ENCODE measurements at places on chromosomes 1 and 21. TPM values are rescaled to one million over a fixed set of nuclear protein-coding genes. Genes with fewer than 3 reads are reported as not detected.

DNA sequence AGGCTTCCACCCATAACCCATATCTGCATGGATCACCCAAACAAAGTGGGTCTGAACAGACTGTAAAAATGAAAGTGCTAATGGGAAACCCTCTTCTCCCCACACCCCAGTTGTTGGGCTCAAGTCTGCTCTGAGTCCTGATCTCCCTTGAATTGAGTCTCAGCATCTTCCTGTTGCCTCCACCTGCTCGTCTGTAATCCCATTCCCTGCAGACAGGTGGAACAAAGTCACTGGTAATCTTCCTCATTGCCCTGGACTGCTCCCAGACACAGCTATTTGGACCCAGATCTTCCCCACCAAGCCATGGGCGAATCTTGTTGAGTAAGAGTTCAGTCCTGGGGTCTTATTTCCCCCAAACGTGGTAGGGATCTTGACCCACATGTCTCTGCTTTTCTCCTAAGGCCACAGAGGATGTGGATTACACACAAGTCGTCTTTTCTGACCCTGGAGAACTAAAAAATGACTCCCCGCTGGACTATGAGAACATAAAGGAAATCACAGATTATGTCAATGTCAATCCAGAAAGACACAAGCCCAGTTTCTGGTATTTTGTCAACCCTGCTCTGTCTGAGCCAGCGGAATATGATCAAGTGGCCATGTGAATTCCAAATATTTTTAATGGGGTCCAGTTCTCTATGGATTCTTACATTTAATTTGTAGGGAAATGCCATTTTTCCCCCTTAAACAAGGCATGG is 15.7 kb downstream of the AVPR1B start:
- H3K27ac ChIP-seq: no peak overlapping the region
- no peaks in the 10 kb centered on the region for H3K27me3 ChIP-seq
- no peaks in the 10 kb centered on the region for H3K36me3 ChIP-seq
- no peaks in the 10 kb centered on the region for H3K4me1 ChIP-seq
- no peak for DNase-seq
- H3K4me3 ChIP-seq: no peak overlapping the region

DNA sequence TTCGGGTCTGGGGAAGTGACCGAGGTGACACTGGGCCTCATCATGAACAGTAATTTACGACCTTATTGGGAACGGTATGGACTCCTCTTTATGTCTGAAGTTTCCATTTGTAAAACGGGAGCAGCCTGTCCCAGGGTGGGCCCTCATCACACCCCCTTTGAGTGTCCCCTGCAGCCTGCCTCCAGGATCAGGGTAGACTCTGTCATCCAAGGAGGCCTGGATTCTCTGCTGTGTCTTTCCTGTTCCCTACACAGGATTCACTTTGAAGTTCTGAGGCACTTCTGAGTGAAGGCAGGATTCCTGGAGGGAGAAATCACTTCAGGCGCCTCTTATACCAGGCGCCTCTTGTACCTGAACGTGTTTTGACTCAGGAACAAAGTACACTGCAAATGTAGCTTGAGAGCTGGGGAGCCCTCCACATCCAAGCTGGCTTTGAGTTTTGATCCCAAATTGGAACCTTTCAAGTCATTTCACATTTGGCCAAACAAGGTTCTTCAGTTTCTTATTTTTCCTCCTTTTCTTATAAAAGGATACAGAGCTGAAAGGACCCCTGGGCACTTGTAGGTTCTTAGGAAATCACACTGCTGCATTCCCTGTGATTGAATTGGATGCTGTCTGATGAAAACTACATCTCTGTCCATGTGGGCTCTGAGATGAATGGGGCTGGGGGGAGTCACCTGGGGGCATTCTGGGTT is 106.0 kb downstream of the SUSD4 start:
- no peaks in the 10 kb centered on the region for H3K27me3 ChIP-seq
- no peaks in the 10 kb centered on the region for H3K36me3 ChIP-seq
- no peak overlapping the region for H3K4me3 ChIP-seq
- 0 out of 2 replicates have a peak overlapping the region, but pooled peaks have one; percentile 19 for H3K27ac ChIP-seq
- peaks cover 16% of the 10 kb centered on the region for H3K4me1 ChIP-seq
- no peak for DNase-seq

DNA sequence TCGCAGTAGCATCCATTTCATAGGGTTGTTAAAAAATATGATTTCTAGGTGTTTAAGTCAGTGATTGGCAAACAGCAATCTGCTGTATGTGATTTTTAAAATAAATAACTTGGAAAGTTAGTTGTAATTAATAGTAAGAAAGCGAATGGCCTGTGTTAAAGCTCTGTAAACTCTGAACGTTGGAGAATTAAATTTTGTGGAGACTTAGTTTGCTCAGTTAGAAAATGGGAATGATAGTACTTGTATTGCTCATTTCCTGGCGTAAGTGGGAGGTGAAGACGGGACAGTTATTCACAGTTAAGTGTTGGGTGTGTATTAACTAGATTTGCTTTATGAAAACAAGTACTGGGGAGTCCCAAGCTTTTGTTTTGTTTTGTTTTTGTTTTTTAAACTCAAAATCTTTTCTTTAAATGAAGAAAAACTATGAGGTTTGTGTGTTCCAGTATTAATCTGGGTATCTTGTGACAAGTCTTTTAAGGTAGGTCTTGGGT is 995 bp downstream of the CACYBP start:
- peak overlapping the region; percentile 94 for H3K4me3 ChIP-seq
- H3K27ac ChIP-seq: no peak overlapping the region
- no peak for DNase-seq
- no peaks in the 10 kb centered on the region for H3K27me3 ChIP-seq
- 0 out of 2 replicates have a peak, but pooled peaks cover 14% of the 10 kb centered on the region for H3K36me3 ChIP-seq

DNA sequence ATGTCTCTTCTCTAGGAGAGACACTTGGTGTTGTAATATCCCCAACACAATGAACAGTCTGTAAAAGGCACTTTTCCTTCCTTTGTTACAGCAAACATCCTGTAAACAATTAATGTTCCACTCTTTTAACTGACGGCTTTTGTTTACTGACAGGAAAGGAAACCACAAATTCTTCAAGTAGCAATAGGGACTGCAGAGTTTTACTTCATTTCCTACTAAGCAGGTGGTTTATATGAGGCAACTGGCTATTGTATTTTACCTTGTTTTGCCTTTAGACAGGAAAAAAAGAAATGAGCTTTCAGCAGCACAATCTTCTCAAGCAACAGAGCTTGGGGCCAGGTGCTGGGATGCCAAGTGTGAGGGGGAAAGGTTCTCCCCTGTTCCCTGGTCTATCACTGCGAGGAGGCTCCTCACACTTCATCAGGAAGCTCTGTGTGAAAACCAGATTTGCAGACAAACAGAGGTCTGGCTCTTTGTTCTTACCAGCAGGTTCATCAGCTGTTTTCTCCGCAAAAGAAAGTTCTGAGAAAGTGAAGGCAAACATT is 51.2 kb downstream of the SIPA1L2 start:
- no peaks in the 10 kb centered on the region for H3K4me1 ChIP-seq
- H3K27me3 ChIP-seq: no peaks in the 10 kb centered on the region

DNA sequence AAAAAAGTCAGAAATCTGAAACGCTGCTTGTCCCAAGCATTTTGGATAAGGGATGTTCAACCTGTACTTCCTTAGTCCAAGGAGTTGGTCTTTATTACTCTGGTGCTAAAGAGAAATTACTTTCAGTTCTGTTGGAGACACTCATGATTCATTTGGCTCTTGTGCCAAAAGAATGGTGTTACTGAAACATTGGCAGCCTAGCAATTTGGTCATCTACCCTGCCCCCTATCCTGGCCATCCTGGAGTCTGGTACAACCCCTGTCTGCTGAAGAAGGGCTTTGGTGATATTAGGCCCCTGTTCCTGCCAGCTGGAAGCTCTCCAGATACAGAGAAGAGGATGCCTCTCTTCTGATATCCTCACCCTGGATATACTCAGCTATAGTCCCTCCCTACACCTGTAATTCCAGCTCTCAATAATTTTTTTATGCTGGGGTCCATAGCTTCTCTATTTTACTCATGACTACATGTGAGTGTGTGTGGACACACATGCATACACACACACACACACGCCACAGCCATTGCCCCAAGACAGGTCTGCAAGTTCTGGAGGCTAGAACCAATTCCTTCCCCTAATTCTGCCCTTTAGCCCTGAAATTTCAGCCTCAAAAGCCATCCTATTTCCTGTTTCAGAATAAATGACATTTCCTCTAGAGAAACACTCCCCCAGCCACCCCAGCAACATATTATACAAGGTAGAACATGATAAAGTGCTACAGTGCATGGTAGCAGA is 40.0 kb downstream of the LHX8 start:
- H3K4me3 ChIP-seq: no peak overlapping the region
- H3K27me3 ChIP-seq: no peaks in the 10 kb centered on the region
- DNase-seq: no peak
- H3K36me3 ChIP-seq: no peaks in the 10 kb centered on the region

DNA sequence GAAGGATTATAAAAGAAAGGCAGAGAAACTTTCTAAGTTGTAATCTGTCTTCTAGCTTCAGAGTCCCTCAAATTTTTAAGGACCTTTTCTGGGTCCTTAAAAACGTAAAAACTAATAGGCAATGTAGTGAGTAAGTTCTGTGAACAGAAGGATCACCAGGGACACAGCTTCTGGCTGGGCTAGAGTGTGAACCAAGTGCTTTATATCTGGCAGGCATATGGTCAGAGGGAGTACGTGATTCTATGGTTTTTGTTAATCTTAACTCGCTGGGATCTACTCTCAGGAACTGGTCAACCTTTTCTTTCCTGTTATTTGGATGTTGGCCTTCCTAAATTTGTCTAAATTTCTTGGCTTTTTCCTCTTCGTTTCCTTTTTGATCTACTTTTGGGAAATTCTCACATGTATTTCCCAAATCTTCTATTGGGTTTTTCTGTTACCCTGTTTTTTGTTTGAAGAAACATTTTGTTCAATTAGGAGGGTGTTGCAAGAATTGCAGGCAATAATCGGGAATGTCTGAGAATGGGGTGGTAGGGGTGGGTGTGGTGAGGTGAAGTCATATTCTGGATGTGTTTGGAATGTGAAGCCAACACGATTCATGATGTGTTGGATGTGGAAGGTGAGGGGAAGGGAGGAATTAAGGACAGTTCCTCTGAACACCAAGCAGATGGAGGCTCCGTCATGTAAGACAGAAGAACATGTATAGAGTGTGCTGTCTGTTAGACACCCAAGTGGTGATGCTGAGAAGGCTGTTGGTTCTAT is 193.2 kb downstream of the FMN2 start:
- no peaks in the 10 kb centered on the region for H3K4me1 ChIP-seq
- H3K27me3 ChIP-seq: no peaks in the 10 kb centered on the region
- no peaks in the 10 kb centered on the region for H3K36me3 ChIP-seq

GRCh38 chr1:173266841-173267240 is 59.7 kb upstream of the TNFSF4 start:
- no peak for DNase-seq
- no peak overlapping the region for H3K27ac ChIP-seq
- no peak overlapping the region for H3K4me3 ChIP-seq

- peaks cover 22% of the 10 kb centered on the region for H3K36me3 ChIP-seq
- no peak for DNase-seq
- H3K4me1 ChIP-seq: peaks cover 10% of the 10 kb centered on the region
- no peaks in the 10 kb centered on the region for H3K27me3 ChIP-seq
- H3K4me3 ChIP-seq: no peak overlapping the region
These were observed 5.5 kb downstream of the AMPD2 start for GRCh38 chr1:109625176-109625575.

The C1orf141 gene
- not detected for total RNA-seq

The TAL1 gene
- total RNA-seq: not detected

The ZMYM4 gene
- 84.4 TPM for total RNA-seq

GRCh38 chr1:107767156-107767582 is 197.8 kb downstream of the VAV3 start:
- no peaks in the 10 kb centered on the region for H3K36me3 ChIP-seq
- H3K27ac ChIP-seq: no peak overlapping the region
- H3K4me3 ChIP-seq: no peak overlapping the region
- H3K27me3 ChIP-seq: no peaks in the 10 kb centered on the region

DNA sequence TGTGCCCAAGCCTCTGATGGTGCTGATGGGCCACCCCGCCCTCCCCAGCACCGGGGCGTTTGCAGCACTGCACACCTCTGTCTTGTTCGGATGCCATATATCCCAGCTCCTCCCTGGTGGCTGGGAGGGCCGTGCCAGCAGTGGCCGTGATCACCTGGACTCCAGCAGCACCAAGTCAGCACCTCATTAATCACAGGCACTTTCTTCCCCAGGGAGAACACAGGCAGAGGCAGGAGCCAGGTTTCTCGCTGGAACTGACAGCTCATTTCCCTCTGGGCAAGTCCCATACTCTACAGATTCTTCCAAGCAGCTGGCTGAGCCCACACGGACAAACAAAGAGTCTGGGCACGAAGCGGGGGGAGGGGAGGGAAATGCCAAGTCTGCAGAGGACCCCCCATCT is 141.7 kb upstream of the EDN2 start:
- H3K27me3 ChIP-seq: no peaks in the 10 kb centered on the region
- no peak overlapping the region for H3K27ac ChIP-seq
- H3K36me3 ChIP-seq: no peaks in the 10 kb centered on the region
- no peak overlapping the region for H3K4me3 ChIP-seq

DNA sequence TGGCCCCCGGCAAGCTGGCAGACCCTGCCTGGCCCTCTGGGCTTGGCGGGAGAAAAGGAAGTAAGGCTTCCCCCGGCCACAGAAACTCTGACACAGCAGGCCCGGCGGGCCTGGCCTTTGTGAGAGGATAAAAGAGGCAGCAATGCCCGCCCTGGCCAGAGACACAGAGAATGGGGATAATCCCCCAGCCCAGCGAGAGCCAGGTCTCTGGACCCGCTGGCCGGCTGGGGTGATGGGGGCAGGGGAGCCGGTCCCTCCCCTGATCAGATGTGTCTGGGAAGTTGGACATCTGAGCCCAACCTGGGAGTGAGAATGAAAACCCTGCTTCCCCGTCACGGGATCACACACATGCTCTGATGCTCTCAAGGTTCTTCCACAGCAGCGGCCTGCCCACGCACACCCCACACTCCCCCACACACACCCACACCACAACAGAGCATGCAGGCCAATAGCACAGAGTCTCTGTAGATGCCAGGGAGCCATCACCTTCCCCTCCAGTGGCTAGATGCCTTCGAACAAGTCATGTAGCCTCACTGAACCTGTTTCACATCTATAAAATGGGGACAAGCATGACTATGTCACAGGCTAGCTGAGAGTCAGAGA is 4.2 kb downstream of the RSPO1 start:
- H3K27ac ChIP-seq: no peak overlapping the region
- peaks cover 99% of the 10 kb centered on the region for H3K27me3 ChIP-seq
- no peaks in the 10 kb centered on the region for H3K4me1 ChIP-seq
- DNase-seq: no peak
- H3K4me3 ChIP-seq: no peak overlapping the region

DNA sequence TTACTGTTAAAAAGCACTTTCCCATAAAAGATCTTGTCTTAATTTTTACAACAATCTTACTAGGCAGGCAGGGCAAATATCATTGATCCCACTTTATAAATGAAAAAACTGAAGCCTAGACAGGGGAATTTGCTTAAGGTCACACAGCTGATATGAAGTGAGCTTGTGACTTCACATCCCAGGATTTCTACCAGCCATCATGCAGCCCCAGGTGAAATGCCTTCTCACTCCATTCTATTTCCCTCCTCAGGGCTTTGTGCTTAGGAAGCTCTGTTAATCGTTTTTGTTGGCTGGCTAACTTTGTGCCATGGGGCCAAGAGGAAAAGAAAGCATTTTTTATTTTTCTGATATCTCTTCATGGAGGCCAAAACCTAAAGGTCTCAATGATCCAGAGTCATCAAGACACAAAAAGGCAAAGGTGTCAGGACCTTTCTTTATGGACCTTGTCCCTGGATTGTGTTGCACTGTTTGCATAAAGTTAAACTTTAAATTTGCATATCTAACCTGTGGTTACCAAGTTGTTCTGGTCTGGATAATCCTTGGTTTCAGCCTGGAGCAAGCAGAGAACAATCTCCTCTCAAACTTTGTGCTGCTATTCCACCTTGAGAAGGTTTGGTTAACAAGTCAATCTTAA is 44.8 kb upstream of the ZNF326 start:
- H3K4me3 ChIP-seq: no peak overlapping the region
- no peak for DNase-seq
- no peaks in the 10 kb centered on the region for H3K36me3 ChIP-seq
- H3K27me3 ChIP-seq: no peaks in the 10 kb centered on the region
- H3K4me1 ChIP-seq: peaks cover 57% of the 10 kb centered on the region
- H3K27ac ChIP-seq: peak overlapping the region; percentile 14
